ENCODE measurements at places on chromosomes 1 and 21.

DNA sequence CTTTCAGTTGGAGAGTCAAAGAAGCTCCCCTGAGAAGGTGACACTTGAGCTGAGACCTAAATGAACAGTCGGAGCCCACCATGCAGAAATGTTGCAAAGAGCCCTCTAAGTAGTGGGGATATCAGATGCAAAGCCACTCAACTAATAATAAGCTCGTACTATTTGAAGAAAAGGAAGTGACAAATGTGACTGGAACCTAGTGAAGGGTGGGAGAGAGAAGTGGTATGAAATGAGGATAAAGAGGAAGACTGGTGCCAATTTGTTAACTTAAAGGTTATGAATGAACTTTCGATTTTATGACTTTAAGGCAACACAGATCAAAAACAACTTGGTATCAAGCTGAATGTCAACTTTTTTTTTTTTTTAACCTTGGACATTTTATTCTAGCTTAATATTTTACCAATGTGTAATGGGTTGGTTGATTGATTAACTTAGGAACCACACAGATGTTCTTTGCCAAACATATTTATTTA, 14.7 kb downstream of the LYPLAL1 start:
- DNase-seq = no peak

- DNase-seq = no peak
Measured at GRCh38 chr1:201506092-201506491, 831 bp downstream of the CSRP1 start.

DNA sequence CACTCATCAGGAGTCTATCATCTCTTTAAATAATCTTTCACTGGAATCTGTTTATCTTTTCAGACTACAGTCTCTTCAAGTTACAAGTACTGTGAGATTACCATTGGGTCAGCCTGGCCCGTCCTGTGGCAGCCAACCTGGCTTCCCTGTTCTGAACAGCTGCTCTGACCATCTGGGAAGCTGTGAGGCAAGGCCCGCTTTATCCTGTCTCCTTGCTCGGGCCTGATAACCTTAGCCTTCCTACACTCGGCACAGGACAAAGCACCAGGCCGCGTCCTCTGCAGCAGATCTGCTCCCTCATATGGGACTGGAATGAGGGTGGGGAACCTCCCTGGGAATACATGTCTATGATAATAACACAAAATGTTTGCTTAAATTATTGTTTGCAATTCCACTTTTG, 113.3 kb downstream of the PTPN14 start:
- no peak for DNase-seq

- DNase-seq = no peak
Measured at GRCh38 chr21:36178349-36178748, 21.7 kb downstream of the DOP1B start.

- no peak for DNase-seq
Measured at GRCh38 chr1:48619539-48619938, 147.5 kb upstream of the SPATA6 start.

Measured in stimulated activated CD4-positive, alpha-beta T cell treated with anti-CD3 and anti-CD28 coated beads, TNF-alpha, amount 100 ng/mL, for 24 hours (primary cell).